ENCODE measurements at places on chromosomes 6 and 20.

DNA sequence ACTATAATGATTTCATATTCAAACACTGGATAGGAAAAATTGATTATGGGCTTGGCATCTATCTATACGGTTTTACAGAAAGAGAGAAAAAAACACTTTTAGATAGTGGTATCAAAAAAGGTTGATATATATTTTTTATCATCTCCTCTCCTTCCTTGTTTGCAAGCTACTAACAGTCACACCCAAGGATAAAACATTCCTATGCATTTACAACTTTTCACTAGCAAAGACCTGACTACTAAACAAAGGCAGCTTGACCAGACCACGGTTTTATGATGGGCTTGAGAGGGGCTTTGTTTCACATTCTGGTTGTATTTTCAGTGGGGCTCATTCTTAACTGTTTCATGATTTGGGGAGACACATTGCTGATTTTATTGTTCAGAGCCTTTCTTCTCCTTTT, 477.6 kb upstream of the CITED2 start:
- no peak for DNase-seq

DNA sequence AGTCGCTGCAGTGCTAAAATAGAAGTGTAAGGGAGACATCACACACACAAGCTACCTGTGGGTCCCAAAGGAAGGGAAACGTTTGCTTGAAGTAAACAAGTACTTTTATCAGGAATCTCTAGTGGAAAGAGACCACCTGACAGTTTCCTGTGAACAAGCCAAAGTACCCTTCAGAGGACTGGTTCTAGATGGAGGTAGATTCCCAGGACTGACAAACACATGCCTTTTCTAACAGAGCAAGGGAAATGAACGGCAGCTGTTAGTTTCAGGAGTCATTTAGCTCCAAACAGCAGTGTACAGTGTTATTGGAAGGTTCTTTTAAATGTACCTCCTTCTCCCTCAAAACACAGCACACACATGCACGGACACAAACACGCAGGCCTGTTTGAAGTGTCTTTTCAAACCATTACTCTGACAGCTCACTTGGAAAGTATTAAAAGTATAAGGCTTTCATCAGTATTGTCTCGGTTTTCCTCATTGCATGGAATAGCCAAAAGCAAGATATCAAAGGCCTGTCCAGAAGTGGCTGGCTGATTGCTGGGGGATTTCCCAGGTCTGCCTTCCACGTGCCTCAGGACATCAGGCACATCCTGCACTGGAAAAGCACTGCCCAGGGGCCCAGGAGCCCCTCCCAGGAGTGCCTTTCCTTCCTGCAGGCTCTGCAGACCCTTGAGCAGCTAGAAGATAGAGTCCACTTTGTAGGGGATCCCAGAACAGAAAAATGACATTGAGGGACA, 393.2 kb upstream of the SOX4 start:
- no peak for DNase-seq

DNA sequence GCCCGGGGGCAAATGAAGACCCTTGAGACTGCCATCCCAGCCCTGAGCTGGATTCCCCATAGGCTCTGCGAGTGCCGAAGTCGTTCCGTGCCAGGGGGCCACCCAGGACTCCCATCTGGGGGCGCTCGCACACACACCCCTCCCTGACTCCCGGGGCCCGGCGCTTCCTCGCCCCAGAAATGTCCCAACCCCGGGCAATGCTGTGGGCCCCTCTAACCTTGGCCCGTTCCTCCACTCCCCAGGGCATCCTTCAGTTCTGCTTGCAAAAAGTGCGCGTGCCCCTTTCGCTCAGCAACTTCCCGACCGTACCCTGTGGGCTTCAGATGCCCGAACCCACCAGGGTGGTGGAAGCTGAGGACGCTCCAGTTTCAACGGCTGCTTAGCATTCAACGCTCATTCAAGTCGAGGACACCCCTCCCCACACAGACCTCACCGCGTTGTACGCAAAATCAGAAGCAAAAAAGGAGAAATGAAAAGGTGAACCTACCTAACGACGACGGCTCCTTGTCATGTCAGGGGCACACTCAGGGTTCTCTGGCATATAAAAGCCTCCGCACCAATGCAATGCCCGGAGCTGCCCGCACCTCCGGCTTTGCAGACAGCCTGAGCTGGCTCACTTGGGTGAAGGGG, 25.3 kb downstream of the RIPOR2 start:
- DNase-seq, result no peak

DNA sequence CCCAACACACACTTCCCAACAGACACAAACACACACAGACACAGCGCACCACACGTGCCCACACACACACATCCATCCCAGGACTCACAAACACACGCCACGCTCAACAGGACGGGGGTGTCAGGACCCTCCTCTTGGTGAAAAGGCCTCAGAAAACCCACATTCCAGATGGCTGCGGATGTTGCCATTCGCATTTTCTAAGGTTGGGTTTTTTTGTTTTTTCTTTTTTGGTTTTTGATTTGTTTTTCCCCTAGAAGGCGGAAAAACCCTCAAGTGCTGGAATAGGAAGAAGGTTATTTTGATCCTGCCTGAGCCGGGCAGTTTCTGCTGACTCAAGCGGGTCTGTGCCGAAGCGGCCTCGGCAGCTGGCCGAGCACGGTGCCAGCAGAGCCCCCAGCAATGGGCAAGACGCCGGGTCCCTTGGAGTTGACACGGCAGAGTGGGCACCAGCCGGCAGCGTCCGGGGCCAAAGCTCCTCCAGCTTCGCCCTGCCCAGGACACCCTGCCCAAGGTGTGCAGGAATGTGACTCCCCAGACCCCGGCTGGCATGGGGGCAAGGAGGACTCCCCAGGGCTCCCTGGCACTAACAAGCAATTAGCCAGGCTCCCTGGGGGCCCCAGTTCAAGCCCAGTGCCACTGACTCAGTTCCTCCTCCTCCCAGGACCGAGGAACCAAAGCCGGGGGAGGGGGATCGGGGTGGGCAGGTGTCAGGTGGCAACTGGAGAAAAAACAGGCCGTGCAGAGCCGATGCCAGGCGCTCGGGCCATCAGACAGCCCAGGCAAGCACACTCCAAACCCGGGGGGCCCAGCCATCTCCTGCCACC, 40.9 kb upstream of the ZBP1 start:
- no peak for DNase-seq

DNA sequence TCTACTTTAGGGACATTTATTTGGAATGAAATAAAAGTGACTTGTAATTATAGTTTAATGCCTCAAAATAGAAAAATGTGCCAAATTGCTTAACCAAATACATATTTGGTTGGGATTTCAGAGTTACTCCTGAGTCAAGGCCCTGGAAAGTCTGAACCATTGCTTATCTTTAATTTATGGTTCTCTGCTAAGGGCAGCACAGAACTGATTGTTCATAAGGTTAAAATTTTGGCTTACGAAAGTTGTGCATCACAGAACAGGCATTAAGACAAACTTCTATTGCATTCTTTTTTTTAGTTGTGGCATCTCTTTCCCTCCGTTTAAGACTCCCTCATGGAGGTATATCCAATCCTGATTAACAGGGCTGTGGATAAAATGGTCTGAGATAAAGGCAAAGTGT, 92.2 kb upstream of the TENT5A start:
- no peak for DNase-seq

All from GM12864 (cell line).